Activated T-cell treated with anti-CD3 and anti-CD28 coated beads, Interleukin-2, amount 50 U/mL, for 4 hours (primary cell): ENCODE measurements at places on chromosomes 16 and 17.

DNA sequence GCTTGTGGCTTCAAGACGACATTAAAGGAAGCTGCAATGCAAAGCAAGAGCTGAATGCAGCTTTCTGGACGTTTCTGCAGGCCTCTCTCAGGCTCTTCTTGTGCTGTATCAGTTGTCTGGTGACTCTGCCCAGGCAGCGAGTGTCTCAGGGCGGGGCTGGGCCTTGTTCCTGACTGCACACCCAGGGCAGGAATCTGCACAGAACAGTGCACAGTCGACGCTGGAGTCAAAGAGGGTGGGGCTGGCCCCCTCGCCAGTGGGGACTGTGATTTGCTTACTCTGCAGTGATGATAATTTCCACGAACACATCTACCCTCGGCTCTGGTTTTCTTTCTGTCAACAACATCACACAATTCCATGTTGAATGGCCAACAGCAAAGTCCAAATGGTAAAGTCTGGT is 60.7 kb downstream of the IRF8 start:
- DNase-seq: no peak

GRCh38 chr17:81158688-81159590 is 6.4 kb upstream of the PVALEF start:
- no peak for DNase-seq

GRCh38 chr17:72185564-72185963 is 64.7 kb downstream of the SOX9 start:
- DNase-seq: no peak

DNA sequence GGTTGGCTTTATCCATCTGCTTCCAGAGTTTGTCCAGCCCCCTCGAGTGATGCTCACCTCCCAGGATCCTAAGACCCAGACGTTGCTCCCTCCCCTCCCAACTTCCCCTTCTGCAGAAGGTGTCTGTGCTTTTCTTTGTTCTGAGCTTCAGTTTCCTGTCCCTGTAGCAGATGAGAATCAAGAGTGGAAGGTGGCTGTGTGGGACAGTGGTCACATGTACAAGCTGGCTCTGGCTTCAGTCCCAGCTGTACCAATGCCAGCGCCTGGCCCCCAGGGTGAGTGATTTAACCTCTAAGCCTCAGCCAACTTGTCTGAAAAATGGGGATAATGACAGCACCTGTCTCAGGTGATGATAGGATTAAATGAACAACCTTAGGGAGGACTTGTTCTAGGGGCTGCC is 7.7 kb downstream of the PRR15L start:
- no peak for DNase-seq

DNA sequence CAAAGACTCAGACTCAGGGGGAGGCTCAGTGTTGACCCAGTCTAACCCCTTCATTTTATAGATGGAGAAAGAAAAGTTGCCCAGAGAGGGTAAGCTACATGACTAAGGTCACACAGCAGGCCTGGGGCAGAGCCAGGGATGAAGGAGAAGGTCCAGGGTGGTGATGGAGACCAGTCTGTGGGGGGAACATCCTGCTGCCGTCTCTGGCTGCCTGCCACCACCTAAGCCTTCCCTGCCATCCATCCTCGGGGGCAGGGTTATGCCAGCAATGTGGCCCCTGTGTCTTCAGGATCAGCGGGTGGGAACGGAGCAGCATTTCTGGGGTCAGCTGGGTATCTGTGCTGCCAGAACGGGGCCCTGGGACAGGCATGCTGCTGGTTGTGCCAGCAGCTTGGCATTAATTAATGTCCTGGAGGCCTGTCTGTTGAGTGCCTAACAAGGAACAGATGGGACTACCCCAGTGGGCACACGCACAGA is 5.5 kb downstream of the DOK4 start:
- no peak for DNase-seq

- no peak for DNase-seq
Measured at GRCh38 chr17:42702446-42702845, 20.1 kb downstream of the CNTNAP1 start.

- DNase-seq: no peak
Measured at GRCh38 chr16:16133943-16134604, 89.2 kb downstream of the ABCC6 start.

- DNase-seq: no peak
Measured at GRCh38 chr17:30248786-30249185, 13.3 kb upstream of the SLC6A4 start.

DNA sequence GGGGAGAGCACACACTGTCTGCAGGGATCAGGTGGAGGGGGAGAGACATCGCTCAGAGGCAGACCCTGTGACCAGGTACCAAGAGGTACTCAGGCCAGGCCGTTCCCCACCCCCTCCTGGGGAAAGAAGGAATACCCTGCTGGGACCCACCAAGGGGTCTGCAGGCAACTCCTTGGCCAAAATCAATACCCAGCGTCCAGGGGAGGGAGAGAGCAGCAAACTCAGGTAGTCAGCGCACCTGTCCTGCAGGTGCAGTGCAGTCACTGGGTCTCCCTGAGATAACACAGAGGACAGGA is 57.5 kb upstream of the DOC2B start:
- no peak for DNase-seq

- DNase-seq: no peak
Measured at GRCh38 chr17:39229274-39229913, 3.6 kb upstream of the STAC2 start.

GRCh38 chr16:88355389-88356123 is 27.2 kb upstream of the ZNF469 start:
- no peak for DNase-seq

DNA sequence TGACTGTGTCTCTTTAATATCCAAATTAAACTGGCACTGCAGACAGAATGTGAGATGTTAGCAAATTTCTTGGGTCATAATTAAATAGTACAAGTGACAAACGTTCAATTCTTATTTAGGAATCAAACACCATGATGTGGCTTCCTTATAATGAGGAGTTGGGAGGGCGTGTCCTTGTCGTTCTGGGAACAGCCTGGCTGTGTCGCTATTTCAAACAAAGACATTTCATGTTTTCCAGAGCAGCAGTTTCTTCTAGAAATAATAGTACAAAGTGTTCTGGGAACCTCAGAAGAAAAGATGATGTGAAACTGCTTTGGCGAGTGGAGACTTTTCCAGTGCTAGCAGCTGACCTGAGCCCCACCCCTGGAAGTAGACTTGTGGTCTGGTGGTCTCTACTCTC is 301.7 kb upstream of the N4BP1 start:
- no peak for DNase-seq

GRCh38 chr17:80005360-80006338 is 30.0 kb downstream of the TBC1D16 start:
- peak; percentile 60 for DNase-seq

- DNase-seq: no peak
Measured at GRCh38 chr16:4428500-4428899, 2.8 kb downstream of the DNAJA3 start.

DNA sequence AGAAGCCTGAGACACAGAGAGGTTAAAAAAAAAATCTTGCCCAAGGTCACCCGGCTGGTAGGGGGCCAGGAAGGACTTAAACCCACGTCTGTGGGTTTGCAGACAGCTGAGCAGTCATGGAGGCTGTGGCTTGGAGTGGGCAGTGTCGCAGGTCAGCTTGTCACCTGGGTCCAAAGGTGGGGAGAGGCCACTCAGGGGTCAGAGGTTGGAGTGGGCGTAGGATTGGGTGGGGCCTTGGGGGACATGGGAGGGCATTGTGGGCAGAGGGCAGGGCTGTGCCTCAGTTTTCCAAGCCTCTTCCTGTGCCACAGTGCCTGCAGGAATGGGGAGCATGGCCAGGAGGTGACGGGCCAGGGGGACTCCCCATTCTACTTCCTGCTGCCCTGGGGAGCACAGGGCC is 2.0 kb upstream of the NDRG4 start:
- no peak for DNase-seq

- DNase-seq: no peak
Measured at GRCh38 chr16:3133844-3134243, 985 bp upstream of the ZNF213 start.

- no peak for DNase-seq
Measured at GRCh38 chr16:51163894-51164566, 13.0 kb upstream of the SALL1 start.

- DNase-seq: no peak
Measured at GRCh38 chr17:79932451-79933306, 93.4 kb upstream of the CBX4 start.
